SW 1271 (cell line): ENCODE measurements at places on chromosomes 2 and 18.

DNA sequence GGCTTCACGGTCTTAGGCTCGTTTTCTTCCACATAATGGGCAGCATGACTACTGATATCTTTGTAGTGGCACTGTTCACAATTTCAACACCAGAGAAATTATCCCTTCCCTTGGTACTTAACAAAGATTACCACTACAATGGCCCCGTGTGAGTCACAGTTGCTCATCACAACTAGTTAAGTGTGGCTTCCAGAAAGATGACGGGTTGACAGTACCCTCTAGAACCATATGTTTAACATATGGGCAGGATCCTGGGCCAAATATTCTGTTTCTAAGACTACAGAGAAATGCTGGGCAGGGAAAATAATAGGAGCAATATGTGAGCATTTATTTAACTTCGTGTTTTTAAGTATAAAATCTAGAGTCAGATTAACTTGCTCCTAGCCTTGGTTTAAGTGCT lies 780.1 kb upstream of the LINC00305 start:
- no peak for DNase-seq

DNA sequence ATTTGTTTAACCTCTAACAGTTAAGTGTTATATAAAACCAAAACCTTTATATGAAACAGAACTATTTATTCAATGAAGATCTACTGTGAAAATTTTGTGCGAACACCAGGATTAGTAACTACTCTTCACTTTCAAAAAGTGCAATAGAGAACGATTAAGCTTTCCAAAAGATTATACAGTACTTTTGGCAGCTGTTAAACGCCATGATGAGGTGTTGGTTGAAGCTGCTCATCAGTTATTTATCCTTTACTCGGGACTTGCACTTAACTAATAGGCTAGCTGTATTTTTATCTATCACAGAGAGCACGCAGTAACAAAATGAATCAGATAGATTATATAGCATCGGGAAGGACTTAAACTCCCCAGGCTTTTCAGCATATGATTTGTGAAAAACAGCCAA lies 113.6 kb downstream of the GCA start:
- no peak for DNase-seq

DNA sequence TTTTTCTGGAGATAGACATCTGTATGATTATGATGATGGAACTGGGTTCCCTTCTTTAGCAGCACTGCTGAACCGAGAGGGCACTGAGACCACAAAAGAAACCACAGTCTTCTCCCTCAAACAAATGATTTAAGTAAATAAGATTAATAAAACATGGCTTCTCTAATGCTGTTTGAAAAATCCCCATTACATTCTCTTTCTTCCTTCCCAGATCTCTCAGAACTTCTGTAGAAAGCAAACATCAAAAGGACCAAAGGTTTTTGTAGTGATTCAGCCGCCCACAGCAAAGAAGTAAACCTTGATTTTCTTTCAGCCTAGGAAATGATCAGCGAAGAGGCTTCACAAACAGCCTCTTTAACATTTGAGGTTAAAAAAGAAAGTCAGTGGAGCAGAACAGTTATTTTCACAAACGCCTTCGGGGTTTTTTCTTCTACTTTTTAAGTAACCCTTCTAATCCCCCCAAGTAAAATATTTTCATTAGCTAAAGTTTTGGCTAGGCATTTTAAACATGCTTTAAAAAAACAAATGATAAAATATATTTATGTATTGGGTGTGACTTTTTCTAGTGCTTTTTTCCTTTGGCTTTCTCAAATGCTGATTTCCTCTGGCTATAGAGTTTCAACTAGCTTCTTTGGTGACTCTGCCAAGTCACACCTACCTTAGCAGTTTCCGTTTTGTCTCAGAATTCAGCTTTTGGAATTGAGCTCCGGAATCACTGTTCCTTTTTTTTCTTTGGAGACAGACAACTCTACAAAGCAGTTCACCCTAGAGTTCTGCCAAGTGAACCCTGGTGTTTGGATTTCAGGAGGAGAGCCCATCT lies 89.6 kb downstream of the UPP2 start:
- no peak for DNase-seq

GRCh38 chr2:196809260-196809659 lies at the start of gene C2orf66:
Gene C2orf66, minus strand, starts transcription at chr2:196809355. Its CDS starts 19 bp downstream, at chr2:196809336.
- no peak for DNase-seq

DNA sequence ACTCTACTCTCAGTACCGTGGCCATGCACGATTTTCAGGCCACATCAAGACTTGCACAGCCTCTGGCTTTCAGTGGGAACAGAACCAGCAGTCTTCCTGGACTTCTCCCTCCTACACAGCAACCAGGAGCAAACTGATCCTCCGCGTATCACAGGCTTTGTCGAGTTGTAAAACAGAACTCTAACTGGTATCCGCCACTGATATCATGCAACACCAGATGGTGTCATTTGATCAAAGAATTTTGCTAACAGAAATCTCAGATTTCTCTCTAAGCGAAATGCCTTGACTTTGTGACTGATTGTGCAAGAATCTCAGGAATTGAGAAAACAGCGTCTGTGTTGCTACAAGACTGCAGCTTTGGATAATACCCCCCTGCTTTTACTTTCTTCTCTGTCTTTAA lies 85.7 kb downstream of the COPS8 start:
- DNase-seq: no peak

DNA sequence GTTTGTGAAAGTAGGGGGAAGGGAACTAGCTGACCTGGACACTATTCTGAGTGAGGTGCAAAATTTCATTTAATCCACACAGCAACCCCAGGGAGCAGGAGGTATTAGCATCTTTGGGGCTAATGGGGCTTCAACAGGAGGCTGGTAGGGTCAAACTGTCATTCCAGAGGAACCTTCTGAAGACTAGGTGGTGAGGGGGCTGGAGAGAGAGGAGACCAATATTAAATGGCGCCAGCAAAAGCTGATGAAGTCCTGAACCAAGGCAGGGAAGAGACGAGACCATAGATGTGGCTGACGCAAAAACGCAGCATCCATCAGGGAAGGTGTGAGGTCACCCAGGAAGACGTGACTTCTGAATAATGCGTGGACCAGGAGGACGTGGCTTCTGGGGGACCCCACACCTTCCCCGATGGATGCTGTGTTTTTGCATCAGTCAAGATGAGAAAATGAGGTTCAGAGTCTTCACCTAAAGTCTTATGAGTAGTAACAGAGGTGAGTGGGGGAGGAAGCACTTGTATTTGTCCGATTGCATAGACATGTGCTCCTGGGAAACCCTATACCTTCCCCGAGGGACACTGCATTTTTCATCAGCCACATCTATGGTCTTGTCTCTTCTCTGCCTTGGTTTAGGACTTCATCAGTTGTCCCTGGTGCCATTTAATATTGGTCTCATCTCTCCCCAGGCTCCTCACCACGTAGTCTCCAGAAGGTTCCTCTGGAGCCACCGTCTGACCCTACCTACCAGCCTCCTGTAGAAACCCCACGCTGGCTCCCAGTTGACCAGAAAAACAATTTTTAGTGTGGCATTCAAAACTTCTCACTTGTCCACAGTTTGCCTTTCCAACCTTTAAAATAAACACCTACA lies 188.6 kb downstream of the MYCN start:
- no peak for DNase-seq

DNA sequence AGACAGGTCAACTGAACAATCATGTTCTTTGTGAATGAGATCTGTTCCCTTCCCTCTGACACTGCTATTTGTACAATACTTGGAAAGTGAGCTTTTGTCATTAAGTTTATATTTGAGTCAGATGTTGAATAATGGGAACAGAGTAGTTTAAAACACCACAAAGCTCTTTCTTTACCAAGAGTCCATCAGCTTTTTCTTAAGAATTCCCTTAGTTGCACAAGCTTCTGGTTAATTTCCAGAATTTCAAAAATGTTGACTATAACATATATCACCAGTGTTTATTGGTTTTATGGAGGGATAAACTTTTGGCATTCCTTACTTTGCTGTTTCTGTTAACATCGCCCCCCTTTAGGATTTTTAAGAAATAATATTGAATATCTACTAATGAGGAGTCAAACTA lies 403.7 kb downstream of the CCDC85A start:
- DNase-seq: no peak

DNA sequence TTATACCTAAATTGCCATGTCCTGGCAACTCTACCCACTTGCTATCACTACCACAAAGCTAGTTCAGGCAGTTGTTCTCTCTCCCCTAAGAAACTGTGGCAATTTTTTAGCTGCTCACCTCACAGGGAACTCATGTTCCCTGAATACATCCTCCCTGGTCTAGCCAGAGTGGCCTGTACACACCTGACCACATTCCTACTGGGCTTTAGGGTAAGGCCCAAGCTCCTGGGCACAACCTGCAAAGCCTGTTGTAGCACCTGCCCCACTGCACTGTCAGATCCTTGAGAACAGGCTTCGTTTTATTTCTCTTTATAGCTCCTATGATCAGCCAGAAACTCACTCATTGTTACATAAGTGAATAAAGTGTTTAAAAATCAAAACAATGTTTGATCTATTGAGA lies 21.5 kb downstream of the CNGA3 start:
- DNase-seq: no peak

DNA sequence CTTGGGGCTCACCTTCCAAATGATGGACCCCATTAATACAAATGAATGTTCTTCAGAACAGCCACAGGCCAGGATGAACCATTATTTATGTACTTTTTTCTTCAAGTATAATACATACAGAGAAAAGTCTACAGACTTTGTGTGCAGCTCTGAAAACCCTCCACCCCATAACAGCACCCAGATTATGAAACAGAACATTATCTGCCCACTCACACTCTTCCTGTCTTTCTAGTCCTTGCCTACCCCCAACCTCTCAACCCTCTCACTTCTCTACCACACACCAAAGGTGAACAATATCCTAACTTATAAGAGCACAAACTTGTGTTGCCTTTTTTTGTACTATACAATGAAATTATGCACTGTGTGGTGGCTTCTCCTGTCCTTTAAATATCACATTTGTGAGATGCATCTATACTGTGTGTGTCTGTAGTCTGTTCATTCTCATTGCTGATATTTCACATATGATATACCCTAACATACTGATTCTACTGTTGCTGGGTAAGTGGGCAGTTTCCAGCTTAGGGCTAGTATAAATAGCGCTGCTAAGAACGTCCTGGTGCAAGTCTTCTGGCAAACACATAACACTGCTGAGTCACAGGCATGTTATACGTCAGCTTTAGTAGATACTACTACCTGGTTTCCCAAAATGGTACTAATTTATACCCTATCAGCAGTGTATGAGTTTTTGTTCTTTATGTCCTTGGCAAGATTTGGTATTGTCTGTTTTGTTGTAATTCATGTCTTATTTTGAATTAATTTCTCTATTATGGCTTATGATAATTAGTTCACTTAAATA lies 1.0 kb upstream of the NPHP1 start:
- DNase-seq: no peak

GRCh38 chr18:8657873-8658470 lies 47.4 kb upstream of the MTCL1 start:
- no peak for DNase-seq

DNA sequence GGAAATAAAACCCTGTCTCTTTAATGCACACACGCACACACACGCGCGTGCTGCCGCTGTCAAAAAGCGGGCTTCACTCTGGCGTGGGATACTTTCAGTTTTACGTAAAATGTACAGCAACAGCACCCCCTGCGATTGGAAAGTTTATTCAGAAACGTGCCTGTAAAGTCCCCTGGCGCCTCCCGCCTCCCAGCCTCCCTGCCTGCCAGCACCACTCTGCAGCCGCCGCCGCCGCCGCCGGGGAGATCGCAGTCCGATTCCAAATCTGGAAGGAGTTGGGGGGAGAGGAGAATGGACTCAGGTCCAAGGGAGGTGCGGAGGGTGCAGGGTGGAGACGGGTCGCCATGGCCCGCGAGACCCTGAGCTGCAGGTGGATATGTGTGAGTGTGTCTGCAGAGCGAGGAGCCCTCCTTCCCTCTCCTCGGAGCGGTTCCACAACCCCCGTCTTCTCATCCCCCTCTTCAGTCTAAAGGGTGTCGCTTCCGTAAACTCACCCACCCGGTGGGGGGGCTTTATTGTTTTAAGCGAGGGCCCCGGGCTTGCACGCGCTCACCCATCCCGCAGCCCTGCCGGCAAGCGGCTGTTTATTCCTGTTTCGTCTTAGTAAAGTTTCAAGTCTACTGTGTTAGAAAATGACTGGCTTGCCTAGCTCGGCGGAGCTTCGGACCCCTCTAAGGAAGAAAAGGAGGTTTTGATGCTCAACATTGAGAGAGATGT lies 1.8 kb upstream of the BCL11A start:
- DNase-seq: peak; percentile 7

DNA sequence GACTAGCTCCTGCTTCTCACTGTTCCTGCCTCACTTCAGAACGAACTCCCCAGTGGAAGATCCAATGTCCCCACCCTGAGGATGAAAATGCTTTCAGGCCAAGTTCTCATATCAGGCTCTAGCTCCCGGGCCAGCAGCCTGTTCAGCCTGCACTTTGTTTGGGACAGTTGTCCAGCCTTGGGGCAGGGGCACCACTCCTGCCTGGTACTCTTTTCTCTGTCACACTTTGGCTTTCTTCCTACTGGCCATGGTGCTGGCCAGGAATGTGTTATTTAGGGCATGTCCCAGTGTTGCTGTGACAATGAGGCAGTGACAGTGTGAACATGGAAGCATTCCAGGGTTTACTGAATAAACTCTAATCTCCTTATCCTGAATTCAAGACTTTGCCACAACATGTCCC lies 154.1 kb downstream of the GALNT14 start:
- DNase-seq: no peak

- DNase-seq: no peak
Measured at GRCh38 chr2:122164964-122165363, 409.5 kb downstream of the TSN start.

DNA sequence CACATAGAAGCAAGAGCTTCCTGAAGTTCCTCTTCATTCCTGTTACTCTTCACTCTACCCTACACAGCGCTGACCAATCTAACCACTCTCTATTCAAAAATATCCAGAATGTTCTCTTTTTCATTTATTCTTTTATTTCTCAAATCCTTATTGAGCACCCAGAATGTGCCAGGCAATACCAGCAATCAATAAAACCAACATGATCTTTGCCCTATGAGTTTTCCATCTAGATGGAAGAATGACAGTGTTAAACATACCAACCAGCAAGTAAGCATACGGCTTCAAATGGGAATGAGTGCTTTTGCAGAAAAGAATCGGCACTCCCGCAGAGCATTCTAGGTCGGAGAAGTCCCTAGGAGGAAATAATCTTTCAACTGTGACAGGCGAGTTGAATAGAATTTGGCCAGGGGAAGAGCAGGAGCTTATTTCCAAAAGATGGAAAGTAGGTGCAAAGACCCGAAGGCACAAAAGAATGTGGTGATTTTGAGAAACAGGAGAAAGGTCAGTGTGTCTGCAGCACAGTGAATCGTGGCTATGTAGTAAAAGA lies 217.8 kb upstream of the MEIS1 start:
- DNase-seq: no peak

DNA sequence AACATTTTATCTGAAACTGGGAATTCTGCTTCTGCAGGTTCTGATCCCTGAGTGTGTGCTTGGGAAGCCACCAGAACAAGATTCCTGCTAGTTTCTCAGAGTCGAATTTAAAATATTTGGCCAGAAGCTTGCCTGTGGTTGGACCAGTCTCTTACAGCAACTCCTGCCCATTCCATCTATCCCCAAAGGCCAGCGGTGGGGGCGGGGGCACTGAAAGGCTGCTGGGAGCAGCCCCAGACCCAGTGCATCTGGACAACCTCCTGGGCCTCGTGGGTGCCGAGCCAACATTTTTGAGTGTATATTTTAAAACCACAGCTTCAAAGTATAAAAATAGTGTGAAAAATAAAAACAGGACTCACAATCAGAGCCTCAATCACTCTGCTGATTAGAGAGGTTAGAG lies 38.6 kb upstream of the ZFP36L2 start:
- DNase-seq: no peak

GRCh38 chr18:55244546-55244945 lies 285.3 kb upstream of the CCDC68 start:
- no peak for DNase-seq

GRCh38 chr2:168819829-168820489 lies 17.5 kb downstream of the NOSTRIN start:
- DNase-seq: no peak

GRCh38 chr2:179179719-179180118 lies 84.9 kb downstream of the SESTD1 start:
- DNase-seq: no peak
